ENCODE measurements at places on chromosomes 5 and 9.

- no peak for DNase-seq
Observed at GRCh38 chr5:87686975-87687374, 274.2 kb upstream of the CCNH start.

DNA sequence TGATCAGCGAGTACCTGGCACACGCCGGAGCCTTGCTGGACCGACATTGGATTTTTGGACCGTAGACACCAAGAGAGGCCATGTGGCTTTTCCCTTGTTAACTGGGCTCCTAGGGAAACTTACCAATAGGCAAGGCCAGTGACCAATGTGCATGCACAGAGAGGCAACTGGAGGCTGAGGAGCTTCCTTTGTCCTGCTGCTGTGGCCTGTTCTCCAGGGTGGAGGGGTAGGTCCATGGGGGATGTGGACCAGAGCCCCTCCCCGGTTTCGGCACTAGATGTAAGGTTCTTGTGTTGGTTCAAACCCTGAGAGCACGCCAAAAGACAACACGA lies 34.8 kb upstream of the ANXA2R start:
- DNase-seq, result no peak

DNA sequence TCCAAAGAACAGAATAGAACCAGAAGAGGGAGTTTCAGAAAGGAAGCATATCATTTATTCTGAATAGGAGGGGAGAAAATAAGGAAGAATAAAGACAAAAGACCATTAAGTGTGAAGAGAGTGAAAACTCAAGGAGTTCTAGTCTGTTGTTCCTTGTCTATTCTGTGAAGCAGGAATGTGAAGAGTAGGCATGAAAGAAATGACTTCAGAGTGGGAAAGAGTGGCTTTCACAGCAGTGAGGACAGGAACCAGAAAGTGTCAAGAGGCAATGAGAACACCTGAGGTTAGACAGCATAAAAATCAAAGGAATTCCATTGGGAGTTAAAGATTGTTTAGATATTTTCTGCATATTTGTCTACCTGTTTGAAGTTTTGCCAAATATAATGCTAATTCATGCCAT lies 768.8 kb upstream of the GRAMD2B start:
- DNase-seq, result no peak

GRCh38 chr9:114518599-114519022 lies 13.3 kb upstream of the WHRN start:
- DNase-seq, result no peak

DNA sequence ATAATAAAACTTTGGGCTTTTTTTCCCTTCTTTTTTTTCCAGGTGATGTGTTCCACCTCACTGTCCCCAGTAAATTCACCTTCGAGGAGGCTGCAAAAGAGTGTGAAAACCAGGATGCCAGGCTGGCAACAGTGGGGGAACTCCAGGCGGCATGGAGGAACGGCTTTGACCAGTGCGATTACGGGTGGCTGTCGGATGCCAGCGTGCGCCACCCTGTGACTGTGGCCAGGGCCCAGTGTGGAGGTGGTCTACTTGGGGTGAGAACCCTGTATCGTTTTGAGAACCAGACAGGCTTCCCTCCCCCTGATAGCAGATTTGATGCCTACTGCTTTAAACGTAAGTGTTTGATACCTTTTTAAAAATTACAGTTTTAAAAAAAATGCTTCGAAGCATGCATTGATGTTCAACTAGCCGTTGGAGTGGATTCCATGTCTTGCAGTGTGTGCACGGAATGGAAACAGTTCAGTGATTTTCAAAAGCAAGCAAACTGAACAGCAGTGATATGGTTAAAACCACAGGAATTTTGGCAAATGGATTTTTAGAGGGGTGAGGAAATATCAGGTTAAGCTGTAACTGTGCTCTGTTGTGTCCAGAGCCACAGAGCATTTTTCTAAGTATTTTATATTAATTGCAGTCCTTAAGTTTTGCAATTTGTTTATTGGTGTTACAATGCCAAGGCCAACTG lies 40.7 kb downstream of the VCAN start:
- DNase-seq, result no peak

DNA sequence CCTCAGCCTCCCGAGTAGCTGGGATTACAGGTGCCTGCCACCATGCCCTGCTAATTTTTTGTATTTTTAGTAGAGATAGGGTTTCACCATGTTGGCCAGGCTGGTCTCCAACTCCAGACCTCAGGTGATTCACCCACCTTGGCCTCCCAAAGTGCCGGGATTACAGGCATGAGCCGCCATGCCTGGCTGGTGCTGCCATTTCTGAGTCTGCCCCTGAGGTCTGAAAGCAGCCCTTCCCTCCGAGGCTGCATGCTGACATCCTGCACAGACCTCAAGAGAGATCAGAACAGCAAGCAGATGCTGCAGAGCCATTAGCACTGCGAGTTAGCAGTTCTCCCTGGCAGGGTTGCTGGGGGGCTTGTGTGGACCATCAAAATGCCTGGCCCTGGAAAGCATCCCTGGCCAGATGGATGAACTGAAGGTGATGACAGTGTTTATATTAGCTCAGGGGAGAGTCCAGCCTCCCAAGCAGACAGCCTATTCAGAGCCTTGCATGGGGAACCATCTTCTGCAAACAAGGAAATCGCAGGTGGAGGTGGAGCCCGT lies 176.5 kb upstream of the PANK3 start:
- no peak for DNase-seq

DNA sequence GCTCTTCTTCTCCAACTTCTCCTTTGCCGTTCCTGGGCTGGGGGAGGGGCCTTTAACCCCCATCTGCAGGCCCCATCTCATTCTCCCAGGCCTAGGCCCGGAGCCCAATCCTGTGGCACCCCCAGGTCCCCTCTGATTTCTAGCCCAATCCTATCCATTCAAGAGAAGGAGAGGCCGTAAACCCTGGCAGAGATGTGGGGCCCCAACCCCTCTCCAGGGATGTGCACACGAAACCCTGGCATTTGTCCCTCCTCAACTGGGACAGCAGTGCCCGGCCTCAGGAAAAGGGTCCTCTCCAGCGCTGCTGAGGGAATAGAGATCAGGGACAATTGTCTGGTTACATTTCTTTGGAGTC lies 24.2 kb upstream of the ADAMTS2 start:
- DNase-seq, result no peak

DNA sequence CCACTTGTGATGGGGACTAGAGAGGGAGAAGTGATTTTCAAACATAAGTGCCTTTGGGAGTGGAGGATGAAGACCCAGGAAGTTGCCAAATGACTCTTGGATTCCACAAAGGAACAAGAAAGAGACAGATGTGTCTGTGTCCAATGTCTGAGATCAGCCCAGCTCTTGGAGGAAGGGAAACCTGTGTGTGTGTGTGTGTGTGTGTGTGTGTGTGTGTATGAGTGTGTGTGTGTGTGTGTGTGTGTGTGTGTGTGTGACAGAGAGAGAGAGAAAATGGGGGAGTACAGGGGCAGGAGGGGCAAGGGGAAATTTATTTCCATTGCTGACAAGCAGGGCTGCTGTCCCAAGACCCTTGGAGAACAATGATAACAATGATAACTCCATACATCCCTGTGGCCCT lies 72.0 kb downstream of the PSD2 start:
- DNase-seq, result no peak

GRCh38 chr5:107653685-107654084 lies 17.1 kb downstream of the EFNA5 start:
- DNase-seq, result no peak

DNA sequence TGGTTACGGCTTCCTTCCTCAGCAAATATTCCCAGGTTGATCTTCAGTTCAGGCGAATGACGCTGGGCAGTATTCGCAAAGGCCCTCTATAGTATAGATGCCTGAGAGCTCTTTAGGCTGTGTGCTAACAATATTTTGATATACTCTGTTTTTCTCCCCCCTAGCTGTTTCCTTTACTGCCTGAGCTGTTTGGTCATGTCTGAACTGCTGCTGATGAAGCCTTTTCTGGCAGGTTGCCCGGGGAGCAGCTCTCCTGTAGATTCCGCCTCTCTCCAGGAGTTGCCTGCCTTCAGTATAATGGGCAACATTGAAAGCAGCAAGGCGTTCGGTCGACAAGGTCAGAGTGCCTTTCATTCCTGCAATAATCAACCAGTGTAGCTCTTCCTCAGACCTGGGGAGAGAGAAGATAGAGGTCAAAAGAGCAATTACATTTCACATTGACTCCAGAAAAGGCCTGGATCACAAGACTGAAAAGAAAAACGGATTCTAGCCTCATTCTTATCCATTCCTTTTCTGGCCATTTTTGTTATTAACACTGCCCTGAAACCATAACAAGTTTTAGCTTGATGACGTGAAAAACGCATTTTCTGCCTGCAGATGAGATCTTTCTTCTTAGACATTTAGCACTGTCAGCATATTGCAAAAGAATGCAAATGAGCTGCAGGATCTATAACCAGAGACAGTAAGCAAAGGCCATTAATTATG lies 60.1 kb upstream of the ZNF608 start:
- DNase-seq, result peak; percentile 31

DNA sequence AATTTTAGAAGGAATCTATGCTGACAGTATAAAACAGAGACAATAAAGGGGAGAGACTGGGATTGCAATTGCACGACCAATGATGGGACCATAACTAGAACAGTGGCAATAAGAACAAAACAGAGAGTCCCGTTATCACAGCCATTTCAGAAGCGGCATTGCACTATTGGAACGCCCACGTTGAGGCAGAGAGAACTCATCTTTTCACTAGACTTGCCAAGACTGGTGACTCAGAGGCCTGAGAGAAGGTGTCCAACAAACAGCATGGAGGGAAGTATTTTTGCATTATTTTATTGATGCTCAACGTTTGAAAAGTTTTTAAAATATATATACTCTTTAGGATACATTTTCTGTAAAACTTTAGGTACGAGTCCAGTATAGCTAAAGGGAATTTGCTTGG lies 737.7 kb downstream of the TLE1 start:
- no peak for DNase-seq

DNA sequence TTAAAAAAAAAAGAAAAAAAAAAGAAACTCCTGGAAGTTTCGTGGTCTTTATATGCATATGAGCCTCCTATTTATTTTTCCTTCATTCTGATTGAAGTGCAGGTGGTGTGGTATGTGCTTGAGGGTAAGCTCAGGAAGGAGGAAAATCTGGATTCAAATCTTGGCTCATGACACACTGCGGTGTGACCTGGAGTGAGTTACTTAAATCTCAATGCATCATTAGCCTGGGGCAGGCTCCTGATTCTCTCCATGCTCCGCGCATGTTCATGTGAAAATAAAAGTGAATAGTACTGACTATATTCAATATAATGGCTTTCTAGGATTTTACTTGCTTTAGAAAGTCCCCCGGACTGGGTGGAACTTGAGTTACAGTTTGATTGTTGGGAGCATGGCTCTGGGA lies 35.6 kb downstream of the PTTG1 start:
- DNase-seq, result no peak

DNA sequence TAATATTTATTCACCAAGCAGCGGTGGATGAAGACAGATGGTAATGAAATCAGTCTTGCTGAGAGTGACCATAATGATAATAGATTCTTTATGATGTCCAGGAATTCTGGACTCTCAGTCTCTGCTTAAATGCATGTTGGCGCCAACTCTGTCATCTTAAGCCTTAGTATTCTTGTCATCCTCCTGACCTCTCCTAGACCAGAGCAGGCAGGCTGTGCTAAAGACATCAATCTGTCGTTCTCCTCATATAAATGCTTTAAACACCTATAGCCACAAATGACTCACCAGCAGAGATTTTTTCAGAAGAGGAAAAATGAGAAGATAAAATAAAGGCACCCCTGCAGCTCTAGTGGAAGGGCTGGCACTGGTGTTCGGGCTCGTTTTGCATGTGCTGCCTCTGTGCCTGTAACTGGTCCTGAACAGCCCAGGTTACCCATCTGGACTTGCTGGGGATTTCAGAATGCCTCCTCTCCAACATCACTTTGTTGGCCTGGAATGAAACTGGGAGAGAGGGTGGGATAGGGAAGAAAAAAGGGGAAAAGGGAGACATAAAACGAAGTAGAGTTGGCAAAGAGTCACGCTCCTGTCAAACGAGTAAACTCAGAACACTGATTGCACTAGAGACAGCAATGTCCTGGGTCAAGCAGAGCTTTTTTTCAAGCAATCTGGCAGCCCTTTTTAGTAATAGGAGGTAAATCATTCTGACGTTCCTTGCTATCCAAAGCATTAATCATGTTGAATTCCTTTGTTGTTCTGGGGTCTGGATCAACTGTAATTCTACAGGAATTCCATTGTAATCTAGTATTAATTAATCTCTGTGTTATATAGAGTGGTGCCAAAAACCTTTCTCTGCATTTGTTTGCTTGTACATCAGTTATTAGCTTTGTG lies 195.5 kb upstream of the CLINT1 start:
- DNase-seq, result no peak

DNA sequence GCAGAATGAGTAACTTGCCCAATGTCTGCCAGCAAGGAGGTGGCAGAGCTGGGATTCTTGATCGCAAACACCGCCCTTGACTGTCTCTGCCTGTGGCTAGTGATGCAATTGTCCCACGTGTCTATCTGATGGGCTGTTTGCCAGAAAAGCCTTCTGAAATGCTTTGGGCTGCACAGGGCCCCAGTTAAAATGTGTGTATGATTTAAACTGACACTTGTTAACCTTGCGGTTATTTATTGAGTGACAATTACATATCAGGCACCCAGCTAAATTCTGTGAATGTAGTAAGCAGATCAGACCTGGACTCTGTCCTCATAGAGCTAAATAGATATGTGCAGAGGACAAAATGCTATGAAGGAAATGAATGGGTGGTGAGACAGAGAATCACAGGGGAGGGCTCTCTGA lies 11.6 kb upstream of the IL12B start:
- DNase-seq, result no peak

Measured in nephron progenitor cell (in vitro differentiated cells).